ENCODE measurements at places on chromosomes 12 and 14. TPM values are rescaled to one million over a fixed set of nuclear protein-coding genes. Genes with fewer than 3 reads are reported as not detected.

DNA sequence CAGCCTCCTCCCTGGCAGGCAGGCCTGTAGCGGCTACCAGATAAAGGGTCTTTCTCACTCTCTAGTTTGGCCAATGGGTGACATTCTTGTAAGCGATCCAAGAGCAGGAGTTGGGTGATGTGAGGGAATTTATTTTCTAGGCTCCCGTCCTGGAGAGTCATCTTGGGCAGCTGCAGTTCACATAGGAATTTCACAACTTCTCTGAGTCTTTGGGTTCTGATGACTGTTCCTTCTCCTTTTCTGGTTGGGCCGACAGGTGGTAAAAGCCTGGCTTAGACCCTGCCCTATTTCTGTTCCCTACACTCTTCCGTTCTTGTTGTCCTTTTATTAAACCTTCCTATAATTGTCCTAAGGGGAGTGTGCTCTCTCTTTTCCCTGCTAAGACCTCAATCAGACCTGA lies 42.6 kb upstream of the POC1B start:
- DNase-seq = no peak

DNA sequence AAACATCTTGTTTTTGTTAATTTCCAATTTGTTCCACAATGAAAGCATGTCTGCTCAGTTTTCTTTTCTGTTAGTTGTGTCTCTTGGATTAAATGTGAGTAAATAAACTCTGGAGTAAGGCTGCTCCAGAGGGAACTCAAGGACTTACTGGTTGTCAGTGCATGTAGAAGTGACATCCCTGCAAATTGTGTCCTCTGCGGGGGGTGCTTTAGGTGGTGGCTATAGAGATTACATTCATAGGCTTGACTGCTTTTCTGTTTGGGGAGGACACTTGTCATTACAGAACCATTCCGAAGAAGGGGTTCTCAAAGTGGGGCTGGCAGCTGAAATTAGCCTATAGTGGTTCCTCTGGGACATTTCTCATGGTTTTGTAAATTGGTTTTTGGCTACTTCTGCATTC lies 8.8 kb downstream of the TMTC2 start:
- no peak for DNase-seq

The LMO3 gene
- total RNA-seq = 198 TPM

GRCh38 chr12:124605150-124605882 lies 37.9 kb upstream of the NCOR2 start:
- DNase-seq = no peak

- DNase-seq = no peak
Observed at GRCh38 chr12:16300122-16300521, 22.6 kb upstream of the SLC15A5 start.

- no peak for DNase-seq
Observed at GRCh38 chr14:103317976-103318580, 16.0 kb upstream of the EIF5 start.

The NR1H4 gene
- total RNA-seq = not detected

GRCh38 chr14:58362798-58363412 lies 32.8 kb upstream of the TOMM20L start:
- no peak for DNase-seq

DNA sequence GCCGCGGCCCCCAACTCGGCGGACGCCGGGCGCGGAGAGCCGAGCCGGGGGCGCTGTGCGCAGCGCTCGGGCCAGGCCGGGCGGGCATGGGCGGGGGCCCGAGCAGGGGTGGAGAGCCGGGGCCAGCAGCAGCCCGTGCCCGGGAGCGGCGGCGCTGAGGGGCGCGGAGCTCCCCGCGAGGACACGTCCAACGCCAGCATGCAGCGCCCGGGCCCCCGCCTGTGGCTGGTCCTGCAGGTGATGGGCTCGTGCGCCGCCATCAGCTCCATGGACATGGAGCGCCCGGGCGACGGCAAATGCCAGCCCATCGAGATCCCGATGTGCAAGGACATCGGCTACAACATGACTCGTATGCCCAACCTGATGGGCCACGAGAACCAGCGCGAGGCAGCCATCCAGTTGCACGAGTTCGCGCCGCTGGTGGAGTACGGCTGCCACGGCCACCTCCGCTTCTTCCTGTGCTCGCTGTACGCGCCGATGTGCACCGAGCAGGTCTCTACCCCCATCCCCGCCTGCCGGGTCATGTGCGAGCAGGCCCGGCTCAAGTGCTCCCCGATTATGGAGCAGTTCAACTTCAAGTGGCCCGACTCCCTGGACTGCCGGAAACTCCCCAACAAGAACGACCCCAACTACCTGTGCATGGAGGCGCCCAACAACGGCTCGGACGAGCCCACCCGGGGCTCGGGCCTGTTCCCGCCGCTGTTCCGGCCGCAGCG lies 639 bp downstream of the FZD10 start:
- no peak for DNase-seq

The ARHGAP9 gene
- 5.2 TPM for total RNA-seq

DNA sequence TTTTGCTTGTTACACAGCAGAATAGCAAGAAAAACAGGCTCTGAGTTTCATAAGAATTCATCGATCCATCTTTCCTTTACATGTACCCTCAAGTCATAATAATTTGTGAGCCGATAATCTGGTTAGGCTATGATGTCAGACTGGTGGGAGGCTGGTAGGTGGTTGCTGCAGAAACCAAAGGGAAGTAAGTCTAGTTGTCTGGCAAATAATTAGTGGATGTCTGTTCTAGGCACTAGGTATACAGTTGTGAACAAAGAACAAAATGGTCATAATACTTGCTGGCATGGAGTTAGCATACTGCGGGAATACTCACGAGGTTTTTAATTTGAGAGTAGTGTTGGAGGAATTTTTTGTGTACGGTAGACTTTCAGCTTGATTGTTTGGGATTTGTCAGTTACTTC lies 8.8 kb downstream of the SUSD6 start:
- no peak for DNase-seq

DNA sequence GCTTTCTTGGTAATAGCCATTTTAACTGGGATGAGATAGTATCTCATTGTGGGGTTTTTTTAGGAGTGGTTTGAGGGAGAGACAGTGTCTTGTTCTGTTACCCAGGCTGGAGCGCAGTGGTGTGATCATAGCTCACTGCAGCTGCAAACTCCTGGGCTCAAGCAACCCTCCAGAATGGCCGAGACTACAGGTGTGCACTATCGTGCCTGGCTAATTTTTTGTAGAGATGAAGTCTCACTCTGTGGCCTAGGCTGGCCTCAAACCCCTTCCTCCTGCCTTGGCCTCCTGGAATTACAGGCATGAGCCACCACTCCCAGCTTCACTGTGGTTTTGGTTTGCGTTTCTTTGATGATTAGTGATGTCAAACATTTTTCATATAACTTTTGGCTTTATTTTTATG lies 293.6 kb downstream of the ERC1 start:
- no peak for DNase-seq

The NFE2 gene
- 0.63 TPM for total RNA-seq

The SERPINA5 gene
- total RNA-seq = 6.6 TPM

The KCNJ8 gene
- 13.8 TPM for total RNA-seq

DNA sequence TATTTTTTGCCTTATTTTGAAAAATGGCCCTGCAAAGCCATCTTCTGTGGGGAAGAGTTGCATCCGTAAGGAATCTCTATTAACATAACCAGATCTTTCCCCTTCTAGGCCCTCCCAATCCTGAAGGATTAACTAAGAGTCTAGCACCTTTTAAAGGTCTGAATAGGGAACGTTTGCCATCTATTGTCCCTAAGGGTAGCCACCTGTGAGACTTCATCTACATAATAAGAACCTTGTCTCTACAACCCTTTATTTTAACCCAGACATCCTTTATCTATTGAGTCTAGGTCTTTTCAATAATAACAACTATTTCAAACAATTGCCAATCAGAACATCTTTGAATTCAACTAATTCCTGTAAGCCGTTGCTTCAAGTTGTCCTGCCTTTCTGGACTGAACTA lies 4.4 kb downstream of the EDDM3B start:
- no peak for DNase-seq

GRCh38 chr14:59455411-59455810 lies 9.8 kb downstream of the GPR135 start:
- no peak for DNase-seq

The KLRC4 gene
- total RNA-seq = not detected

The PLEKHH1 gene
- total RNA-seq = 225 TPM

The SLC5A8 gene
- 71.7 TPM for total RNA-seq

DNA sequence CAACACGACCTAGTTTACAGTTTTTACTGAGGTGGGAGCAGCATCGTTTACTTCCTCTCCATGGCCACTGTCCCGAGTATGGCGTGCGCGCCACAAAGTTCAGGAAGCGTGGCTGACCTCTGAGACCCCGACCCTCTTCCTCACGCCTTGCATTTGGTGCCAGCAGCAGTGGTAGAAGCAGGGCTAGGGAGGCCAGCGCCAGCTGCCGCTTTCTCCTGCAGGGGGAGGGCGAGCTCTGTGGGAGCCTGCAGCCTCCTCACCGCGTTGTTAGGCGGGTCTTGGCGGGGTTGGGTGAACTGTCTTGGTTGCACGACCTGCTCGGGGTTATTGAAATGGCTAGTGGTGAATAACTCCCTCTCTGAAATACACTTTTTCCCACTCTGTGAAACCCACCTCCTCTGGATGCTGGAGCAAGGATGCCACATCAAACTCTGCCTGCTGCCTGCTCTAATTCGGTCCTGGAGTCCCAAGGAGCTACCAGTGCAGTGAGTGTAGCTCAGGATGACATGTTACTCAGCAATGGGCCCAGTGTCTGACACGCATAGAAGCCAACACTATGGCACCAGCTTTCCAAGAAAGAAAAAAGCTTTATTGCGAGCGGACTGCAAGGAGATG lies 22.3 kb upstream of the TDRD9 start:
- no peak for DNase-seq

GRCh38 chr12:51222461-51222860 lies 4.6 kb upstream of the POU6F1 start:
- DNase-seq = no peak

DNA sequence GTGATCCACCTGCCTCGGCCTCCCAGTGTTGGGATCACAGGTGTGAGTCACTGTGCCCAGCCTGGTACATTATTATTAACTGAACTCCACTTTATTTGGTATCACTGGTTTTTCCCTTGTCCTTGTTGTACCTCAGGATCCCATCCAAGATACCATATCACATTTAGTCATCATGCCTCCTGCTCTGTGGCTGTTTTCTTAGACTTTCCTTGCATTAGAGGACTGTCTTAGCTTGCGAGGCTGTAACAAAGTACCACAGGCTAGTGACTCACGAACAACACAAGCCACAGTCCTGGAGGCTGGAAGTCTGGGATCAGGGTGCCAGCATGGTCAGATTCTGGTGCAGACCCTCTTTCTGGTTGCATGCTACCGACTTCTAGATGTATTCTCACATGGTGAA lies 12.2 kb downstream of the KLC1 start:
- no peak for DNase-seq

The LIN7A gene
- 7.9 TPM for total RNA-seq

All from thyroid gland (tissue), 4 donors.